NCI-H1092 treated with DMSO at 0.1 percent for 48 hours (cell line): ENCODE measurements at places on chromosomes 6 and 20.

- DNase-seq, result no peak
These were observed 19.7 kb downstream of the ZDHHC14 start for GRCh38 chr6:157400676-157401075.

- no peak for DNase-seq
These were observed 171.1 kb downstream of the FOXA2 start for GRCh38 chr20:22412977-22413868.

- DNase-seq, result no peak
These were observed 24.6 kb upstream of the GTSF1L start for GRCh38 chr20:43751167-43752050.

- DNase-seq, result no peak
These were observed 24.0 kb upstream of the ZMYND8 start for GRCh38 chr20:47380481-47380880.

- no peak for DNase-seq
These were observed 9.7 kb upstream of the MRPS10 start for GRCh38 chr6:42227173-42227850.

DNA sequence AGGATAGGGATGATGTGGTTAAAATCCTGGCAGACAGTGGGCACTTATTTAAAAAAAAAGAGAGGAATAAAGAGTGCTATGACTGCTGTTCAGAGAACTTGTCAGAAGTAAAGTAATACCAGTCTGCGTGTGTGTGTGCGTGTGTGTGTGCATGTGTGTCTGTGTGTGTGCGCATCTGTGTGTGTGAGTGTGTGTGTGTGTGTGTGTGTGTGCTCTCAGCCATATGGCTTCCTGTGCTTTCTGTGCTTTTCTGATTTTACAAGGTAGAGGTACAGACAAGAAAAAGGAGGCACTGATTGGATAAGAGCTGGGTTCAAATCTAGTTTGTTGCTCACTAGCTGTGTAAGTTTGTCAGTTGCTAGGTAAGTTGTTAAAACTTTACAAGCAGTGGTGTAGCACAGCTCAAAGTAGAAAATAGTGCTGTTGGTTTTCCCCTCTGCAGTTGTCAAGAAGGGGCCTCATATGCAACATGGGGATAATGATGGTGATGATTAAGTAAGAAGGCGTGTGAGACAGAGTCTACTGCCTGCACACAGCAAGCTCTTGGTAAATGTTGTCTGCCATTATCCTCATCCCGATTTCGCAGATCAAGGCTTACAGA lies 155.3 kb upstream of the ZNF217 start:
- no peak for DNase-seq

GRCh38 chr6:147282566-147282959 lies 78.3 kb downstream of the STXBP5 start:
- DNase-seq, result no peak

GRCh38 chr20:53579266-53579580 lies 14.4 kb downstream of the ZNF217 start:
- no peak for DNase-seq

GRCh38 chr6:14883921-14884320 lies 361.9 kb upstream of the JARID2 start:
- no peak for DNase-seq

- no peak for DNase-seq
These were observed 49.0 kb upstream of the VSTM2L start for GRCh38 chr20:37853823-37854375.

DNA sequence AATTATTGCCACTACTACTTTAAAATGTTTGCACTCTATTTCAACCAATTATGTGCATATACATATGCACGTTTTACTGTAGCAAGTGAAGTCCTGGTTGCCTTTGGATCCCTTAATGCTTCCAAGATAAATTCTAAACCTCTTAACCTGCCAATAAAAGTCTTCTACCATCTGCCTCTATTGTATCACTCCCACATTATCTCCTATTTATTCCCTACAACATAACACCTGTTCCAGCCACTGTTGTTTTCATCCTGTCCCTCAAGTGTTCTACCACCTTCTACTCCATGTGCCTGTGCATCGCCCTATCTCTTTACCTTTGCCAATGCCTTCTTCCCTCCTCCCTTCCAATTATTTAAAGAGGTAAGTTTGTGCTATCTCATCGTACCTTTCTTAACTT lies 499.0 kb upstream of the RNF217 start:
- peak; percentile 77 for DNase-seq

DNA sequence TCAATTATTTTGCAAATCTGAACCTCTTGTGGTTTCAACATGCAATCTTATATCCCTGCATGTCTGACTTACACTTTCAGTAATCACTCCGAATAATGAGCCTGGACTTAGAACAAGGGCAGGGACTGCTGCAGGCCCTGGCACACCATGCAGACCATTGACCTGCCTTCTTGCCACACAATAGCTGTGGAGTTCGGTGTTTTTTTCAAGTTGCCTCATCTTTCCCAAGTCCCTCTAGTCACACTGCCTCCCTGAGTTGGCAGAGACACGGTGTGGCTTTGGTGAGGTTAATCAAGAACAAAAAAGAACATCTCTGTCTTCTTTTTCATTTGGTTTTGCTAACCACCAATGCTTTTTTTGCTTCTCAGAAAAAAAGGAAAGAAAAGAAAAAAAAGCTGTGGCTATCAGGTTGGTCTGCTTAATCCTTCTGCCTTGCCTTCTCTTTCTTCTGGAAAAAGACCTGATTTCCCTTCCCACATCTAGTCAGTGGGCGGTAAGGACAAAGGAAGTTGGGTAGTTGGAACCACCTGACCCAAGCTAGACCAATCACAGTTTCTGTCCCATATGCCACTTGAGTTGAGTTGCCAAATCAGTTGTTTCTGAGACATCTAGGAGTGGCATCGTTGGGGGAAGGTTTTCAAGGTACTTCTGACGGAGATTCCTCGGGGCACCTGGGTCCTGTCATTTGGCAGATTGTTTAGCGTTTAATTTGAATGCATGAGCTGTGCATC lies 55.9 kb upstream of the TASP1 start:
- no peak for DNase-seq

DNA sequence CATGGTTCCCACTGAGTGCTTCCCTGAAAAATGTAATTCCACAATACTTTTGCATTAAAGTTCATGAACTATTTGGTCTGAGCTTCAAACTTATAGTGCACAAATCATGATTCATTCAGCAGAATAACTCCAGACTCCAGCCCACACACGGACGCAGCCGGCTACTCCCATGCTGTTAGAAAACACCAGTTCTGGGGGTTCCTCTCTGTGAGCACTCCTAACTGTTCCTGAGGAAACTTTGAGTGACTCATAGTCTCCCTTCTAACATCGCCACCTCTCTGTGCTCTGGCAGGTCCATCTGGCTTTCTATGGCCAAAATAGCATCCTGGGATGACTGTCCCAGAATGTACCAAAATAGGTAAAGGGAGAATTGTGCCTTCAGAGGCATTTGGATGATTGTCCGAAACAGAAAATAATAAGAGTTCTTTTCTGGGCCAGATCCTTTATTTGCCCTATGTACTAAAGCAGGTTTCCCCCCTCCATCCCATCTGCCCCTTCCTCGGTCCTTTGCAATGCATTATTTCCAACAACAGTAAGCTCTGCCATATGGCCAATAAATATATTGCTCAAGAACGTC lies 32.3 kb upstream of the LY86 start:
- DNase-seq, result no peak

GRCh38 chr6:9121549-9121948 lies 686.2 kb upstream of the SLC35B3 start:
- DNase-seq, result no peak

DNA sequence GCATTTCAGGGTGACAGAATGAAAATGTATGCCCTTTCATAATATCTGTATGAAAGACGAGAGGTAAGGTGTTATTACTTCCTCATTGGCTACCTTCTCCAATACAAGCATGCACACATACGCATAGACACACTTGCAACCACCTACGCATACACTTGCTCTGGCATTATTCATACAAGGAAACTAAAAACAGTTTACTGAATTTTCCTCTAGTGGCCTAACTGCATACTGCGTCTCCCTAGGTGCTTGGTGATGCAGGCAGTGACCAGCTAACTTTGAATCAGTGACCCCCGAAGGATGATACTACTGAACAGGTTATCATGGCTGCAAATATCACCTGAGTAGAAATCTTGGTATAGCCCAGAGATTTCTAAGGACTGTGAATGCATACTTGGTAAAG lies 593.1 kb downstream of the PKHD1 start:
- DNase-seq, result no peak

- no peak for DNase-seq
These were observed 280.8 kb downstream of the SOX4 start for GRCh38 chr6:21874372-21874771.

DNA sequence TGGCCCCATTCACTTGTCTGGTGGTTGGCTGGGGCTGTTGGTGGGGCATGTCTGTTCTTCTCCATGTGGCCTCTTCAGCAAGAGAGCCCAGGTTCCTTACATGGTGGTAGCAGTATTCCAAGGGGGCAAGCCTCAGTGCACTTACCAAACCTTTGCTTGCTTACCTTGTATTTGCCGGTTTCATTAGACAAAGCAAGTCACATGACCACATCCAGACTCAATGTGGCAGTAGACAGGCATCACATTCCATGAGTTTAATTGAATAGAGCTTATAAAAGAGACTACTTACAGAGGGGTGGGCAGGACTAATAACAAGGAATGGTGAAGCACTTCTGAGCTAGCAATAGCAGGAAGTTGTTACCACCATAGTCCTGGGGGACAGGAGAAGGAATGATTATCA lies 78.6 kb downstream of the SNAP25 start:
- no peak for DNase-seq

DNA sequence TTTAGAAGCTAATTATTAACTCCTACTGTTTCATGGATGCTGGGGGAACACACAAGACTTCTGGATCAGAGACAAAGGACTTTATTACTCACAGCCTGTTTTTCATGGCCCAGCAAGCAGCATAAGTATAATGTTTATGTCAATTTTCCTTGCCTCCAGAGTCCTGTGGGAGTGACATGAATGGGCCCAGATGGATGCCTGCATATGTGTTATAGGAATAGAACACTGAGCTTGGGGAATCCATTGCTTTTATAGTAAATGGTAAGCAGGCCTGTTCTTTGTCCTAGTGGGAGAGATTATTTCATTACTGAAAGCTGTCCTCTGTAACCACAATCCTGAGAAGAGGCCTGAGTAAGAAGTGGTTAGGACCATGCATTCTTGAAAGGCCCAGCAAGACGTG lies 25.6 kb downstream of the BLTP3A start:
- DNase-seq, result no peak

- no peak for DNase-seq
These were observed 139.4 kb upstream of the AKAP12 start for GRCh38 chr6:151100326-151100725.
